ENCODE measurements at places on chromosomes 7 and 10. TPM values are rescaled to one million over a fixed set of nuclear protein-coding genes. Genes with fewer than 3 reads are reported as not detected.

NPTX2 gene
- total RNA-seq: 12.1 TPM

DNA sequence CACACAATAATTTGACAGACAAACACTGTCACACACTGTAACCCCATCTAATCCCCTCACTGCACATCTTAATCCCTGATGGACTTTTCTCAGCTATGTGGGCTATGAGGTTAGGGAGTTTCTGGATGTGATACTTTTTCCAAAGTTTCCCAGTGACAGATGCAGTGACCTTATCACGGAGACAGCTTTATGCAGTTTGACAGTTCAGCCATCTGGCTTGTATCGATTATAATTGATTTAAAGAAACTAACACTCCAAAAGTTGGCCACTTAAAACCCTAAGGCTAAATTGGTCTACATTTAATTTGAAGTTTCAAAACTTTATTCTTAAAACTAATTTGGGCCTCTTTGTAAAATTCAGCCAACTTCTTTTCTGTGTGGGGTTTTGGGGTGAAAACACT, 196.7 kb downstream of the SDK1 start:
- no peak for DNase-seq

DNA sequence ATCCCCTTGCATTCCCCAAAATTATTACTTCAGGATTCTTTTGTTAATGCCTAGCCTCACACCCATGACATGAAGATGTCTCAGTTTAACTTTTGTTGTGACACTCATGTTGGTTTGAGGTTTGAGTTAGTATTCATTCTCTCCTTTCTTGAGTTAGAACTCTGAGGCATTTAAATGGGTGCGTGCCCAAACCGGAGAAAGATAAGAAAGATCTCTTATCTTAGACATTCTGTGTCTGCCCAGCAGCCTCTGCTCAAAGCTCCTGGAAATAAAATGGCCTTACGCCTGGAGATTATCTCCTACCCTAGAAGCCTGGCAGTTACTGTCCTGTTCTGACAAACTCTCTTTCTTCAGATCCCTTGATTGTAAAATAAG, 26.3 kb downstream of the WBP1L start:
- no peak for DNase-seq

DNA sequence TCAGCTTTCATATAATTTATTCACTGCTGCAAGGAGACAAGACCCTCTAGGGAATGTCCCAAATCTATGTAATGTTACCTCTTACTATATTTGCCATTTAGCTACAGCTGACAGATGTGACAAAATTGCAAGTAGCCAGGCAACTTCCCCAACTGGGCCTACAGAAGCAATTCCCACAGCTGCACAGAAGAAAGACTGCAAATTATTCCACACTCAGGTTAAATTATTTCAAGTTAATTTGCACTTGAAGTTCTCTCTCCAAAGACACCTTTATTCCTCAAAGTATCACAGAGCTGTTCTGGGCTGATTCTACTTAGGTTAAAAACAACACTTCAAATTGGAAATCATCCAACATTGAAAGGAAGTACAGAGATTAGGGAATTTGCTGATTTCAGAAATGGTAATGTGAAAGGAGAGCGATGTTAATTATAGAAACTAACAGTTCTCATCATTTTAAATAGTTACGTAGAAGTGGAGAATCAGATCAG, 133.6 kb downstream of the THSD7A start:
- DNase-seq: no peak

FAM13C gene
- total RNA-seq: 21.8 TPM

C1QL3 gene
- total RNA-seq: not detected

INSIG1 gene
- total RNA-seq: 42.2 TPM

CHST15 gene
- total RNA-seq: 21.8 TPM

GRCh38 chr7:31234836-31235605, 105.5 kb downstream of the NEUROD6 start:
- DNase-seq: no peak

POLD2 gene
- 47.3 TPM for total RNA-seq

DNA sequence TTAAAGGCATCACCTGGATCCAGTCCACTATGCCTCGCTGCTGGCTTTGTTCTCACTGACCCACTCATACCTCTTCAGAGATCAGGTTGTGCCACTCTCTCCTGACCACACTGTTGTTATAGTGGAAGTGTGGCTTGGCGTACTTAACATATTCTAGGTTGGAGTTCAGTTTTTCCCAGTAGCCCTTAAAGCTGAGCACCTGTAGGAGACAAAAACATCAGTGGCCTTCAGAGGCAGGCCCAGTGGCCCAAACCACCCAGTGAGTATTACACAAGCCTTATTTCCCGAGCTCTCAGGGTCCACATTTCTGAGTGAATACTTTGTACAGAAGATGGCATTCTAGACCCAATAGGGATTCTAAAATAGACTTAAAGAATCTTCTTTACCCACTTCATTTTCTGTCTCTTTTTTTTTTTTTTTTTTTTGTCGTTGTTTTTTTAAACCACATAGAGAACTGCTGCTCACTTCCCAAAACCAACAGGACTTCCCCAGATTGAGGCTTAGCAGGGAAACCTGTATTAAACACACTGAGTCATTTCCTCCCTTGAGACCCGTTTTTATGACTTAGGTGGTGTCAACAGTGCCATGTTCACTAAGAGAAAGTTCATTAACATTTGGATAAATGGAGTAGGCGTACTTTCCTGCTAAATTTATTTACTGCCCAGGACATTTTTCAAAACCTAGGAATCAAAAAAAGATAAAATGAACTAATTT, 85.8 kb downstream of the GSAP start:
- DNase-seq: peak; percentile 59

- DNase-seq: no peak
Measured at GRCh38 chr10:49645417-49645816, 31.6 kb downstream of the CHAT start.

DNA sequence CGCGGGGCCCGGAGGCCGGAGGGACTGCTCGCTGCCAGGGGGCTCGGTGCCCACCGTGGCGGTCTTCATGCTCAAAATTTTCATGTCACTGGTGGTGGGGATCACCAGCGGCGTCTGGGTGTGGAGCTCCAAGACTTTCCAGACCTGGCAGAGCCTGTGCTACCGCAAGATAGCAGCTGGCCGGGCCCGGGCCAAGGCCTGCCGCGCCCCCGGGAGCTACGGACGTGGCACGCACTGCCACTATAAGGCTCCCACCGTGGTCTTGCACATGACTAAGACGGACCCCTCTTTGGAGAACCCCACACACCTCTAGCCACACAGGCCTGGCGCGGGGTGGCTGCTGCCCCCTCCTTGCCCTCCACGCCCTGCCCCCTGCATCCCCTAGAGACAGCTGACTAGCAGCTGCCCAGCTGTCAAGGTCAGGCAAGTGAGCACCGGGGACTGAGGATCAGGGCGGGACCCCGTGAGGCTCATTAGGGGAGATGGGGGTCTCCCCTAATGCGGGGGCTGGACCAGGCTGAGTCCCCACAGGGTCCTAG, 2.0 kb downstream of the FZD9 start:
- DNase-seq: no peak

PRPS1L1 gene
- not detected for total RNA-seq
